ENCODE measurements at places on chromosomes 16 and 17.

DNA sequence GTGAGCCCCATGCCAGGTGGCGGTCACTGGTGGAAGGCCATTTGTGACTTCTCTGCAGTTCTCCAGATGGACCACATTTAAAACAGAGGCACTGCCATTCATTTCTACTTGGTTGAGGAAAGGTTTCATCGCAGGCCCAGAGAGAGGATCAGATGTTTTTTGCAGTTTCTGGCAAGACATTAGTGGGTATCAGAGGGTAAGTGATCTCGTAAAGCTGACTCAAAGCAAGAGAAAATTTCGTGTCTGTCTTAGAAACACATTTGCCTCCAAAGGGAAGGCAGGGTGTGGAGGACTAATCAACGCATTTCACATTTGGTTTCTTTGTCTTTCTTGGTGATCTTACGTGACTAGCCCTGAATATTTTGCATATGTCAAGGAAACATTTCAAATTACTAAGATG, 81.8 kb downstream of the PRKCB start:
- no peak for DNase-seq

DNA sequence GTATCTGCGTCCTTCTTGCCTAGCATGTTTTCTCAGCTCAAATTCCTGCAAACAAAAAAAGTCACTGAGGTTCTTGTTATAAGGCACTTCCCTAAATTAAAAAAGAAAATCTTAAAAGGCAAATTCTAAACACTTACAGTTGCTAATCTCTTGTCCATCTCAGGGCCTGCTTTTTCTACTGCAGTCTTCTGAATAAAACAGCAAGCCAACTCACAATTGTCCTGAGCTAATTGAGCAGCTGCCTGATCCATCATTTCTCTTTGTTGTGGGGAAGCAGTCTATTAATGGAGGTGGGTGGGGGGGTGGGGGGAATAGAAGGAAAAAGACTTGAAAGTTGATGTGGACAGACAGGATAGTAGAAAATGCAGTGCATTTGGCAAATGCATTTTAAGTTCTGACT, 27.0 kb downstream of the SETD6 start:
- DNase-seq = no peak

DNA sequence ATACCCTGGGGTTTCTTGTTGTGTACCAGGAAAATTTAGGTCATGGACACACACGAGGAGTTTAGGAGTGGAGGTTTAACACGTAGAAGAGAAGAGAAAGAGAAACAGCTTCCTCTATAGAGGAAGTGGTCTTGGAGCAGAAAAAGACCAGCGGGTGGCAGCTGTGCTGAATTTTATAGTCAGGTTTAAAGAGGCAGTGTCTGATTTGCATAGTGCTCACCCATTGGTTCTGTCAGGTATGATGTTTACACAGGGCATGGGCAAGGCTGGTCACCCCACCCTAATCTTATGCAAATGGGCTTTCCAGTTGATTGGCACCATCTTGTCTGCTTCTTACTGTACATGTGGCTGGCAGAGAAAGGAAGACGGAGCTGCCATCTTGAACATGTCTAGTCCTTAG, 309.0 kb downstream of the CDH13 start:
- DNase-seq = no peak

DNA sequence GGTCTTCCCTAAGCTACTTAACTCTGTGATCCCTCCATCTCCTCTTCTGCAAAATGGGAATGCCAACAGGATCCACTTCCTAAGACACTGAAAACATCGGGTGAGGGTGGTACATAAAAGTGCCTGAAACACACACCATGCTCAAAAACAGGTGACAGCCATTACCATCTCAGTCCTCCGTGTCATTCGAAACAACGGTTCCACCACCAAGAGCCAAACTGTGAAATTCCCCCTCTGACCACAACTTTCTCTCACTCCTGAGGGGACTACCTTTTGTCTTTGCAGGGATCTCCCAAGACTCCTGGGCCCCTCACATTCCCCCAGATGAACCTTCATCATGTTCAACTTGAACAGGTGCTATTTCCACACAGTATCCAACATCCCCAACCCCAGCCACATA, 37.0 kb downstream of the NUBP1 start:
- DNase-seq = no peak

DNA sequence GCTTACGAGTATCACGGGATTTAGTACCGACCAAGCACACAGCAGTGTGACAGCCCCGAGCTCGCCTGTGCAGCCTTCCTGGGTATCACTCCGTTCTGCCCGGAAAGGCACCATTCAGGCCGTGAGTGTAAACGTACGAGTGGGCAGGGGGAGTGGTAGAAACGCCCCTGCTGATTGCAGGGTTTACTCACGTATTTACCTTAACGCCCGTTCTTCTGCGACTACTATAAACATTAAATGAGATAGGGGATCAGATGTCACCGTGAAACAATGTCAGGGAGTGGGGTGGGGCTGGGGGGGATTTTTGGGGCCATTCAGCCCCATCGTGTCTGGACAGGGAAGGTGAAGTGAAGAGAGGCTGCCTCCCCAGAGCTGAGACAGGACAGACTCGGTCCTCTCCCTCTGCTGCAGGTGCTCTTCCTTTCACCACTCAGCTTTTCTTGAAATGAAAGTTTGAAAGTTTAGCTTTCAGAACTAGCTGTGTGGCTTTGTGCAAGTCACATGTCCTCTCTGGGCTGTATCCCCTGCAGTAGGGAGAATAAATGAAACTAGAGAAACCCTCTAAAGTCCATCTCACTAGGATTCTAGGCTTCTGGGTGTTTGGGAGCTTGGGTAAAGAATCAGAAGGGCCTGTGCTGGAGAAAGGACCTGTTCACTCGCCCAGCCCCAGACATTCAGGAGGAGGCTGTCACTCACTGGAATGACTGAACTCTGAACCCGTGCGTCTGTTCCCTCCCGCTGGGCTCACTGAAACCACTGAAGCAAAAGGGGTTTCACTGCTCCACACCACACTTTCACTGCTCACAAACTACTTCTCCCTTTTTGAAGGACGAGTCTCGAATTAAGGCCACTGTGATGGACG, 66.7 kb downstream of the RPA1 start:
- no peak for DNase-seq

DNA sequence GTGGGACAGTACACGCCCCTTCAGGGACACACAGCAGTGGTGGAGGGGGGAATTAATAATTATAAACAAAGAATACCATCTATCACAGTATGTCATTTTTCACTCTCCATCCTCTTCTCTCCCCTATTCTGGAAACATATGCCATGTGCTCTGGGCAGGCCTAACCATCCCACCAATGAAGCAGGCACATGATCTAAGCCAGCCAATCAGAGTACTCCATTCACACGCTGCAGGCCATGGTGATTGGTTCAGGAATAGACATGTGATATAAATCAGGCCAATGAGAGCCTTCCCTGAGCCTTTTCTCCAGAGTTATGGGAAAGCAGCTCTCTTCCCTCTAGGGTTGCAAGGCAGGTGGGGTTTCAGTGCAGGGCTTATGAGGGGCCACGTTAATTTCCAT, 36.5 kb downstream of the GSG1L start:
- no peak for DNase-seq

- no peak for DNase-seq
These were observed 36.6 kb downstream of the UBE2G1 start for GRCh38 chr17:4329838-4330237.

DNA sequence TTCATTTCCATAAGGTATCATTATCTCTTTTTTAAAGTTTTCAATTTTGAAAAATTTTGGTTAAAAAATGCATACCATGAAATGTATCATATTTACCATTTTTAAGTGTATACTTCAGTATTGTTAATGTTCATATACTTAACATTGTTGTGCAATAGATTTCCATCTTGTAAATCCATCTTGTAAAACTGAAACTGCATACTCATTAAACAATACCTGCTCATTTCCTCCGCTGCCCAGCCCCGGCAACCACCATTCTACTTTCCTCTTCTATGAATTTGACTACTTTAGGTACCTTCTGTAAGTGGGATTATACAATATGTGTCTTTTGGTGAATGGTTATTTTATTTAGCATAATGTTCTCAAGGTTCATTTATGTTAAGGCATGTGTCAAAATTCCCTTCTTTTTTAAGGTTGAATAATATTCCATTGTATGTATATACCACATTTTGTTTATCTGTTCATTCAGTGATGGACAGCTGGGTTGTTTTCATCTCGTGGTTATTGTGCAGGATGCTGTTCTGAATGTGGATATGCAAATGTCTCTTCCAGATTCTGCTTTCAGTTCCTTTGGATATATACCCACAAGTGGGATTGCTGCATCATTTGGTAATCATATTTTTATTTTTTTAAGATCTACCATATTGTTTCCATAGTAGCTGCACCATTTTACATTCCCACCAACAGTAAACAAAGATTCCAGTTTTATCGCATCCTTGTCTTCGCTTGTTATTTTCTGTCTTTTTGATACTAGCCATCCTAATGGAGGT, 6.7 kb downstream of the CCL2 start:
- DNase-seq = no peak

DNA sequence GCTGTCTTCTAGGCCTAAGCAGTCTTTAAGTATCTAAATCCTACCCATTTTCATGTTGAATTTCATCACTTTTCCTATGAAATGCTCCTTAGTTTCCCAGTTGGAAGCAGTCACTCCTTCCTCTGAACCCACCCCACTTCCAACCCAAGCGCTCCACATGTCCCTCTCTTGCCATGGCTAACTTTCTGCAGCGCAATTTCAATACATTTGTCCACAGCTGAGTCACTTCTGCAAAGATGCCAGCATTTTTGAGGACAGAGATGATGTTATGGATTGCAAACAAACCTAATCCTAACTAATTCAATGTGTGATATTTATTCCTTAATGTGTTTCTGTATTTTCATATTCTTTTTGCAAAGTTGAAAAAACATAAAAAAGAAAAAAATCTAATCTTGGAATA, 71.7 kb downstream of the HLF start:
- no peak for DNase-seq

- no peak for DNase-seq
These were observed 79.2 kb downstream of the SLC39A11 start for GRCh38 chr17:73013301-73013700.

GRCh38 chr17:74152591-74153455, 50.7 kb upstream of the RPL38 start:
- DNase-seq = no peak

DNA sequence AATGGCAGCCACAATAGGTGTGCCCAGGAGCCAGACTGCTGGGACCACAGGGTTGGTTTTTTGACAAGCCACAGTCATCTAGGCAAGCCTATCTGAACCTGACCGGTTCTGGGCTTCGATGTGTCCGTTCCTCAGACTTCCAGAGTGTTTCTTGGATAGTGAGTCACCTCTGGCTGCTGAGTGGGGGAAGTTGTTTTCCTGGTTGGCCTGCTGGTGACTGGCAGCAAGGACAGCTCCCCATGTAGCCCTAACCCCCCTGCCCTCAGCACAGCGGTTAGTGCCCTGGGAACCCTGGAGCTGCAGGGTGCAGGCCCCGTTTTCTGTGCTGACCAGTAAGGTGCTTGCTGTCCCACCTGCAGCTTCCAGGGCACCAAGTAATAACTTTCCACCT, 65.5 kb downstream of the PLD6 start:
- no peak for DNase-seq

DNA sequence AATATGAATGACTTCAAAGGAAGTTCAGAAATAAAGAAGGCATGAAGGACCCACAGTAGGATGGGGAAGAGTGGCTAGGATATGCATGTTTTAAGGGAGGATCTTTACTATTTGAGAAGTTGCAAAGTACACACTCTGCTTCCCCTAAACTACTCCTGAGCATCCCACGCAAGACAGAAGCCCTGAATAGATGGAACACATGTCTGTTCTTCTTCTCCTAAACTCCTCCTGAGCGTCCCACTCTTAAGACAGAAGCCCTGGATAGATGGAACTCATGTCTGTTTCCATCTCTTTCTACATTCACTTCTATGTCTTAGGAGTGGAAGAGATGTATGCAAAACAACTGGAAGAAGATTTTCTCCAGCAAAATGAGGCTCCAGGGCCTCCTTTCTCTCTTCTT, 88.4 kb downstream of the VAT1L start:
- DNase-seq = no peak

GRCh38 chr17:69607162-69607834, 192.8 kb downstream of the MAP2K6 start:
- no peak for DNase-seq

DNA sequence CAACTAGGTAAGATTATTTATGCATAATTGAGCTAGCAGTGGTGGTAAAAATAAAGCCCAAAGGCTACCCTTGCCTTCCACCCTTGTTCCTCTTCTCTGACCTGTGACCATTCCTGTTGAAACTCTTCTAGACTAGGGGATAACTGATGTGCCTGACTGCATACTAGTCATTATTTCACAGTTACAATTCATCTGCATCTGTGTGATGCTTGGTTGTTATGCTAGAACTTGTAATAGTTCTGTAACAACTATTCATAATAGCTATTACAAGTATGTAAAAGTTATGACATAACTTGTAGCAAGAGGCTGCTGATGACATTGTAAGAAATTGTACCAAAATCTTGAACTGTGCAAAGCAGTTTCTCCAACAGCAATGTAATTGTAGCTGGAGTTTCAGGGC, 2.4 kb upstream of the VAC14 start:
- no peak for DNase-seq

- no peak for DNase-seq
These were observed 15.4 kb downstream of the CYBC1 start for GRCh38 chr17:82435103-82435502.

- no peak for DNase-seq
These were observed 84.3 kb downstream of the BMERB1 start for GRCh38 chr16:15518381-15519351.

- DNase-seq = no peak
These were observed 33.9 kb downstream of the ANKFY1 start for GRCh38 chr17:4229627-4230541.

DNA sequence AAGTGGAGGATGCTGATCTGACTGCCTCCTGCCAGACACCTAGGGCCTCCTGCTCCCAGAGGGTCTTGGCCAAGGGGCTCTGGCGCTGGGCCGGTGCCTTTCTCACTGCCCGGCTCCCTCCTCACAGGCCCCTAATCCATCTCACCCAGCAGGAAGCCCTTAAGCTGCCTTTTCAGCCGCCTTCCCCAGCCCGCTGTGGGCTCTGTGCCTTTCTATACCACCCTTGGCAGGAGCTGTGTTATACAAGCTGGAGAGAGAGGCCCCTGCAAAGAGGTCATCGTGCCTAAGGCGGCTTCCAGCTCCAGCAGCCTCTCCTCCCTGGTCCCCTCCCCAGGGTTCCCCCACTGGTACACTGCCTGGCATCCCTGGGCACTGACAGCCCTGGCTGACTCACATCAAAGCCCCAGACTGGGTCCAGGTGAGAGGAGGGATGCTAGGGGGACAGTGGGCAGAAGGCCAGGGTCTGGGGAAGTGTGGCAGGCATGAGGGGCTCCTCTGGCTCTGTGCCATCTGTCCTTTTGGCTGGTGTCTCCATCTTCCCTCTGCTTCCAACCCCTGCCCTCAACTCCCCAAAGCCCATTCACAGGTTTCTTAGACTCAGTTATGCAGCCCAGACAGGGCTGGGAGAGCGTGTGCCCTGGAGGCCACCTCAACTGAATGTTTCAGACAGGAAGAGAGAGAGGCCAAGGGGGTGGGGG, 15.3 kb upstream of the FZD2 start:
- no peak for DNase-seq

- no peak for DNase-seq
These were observed 61.4 kb downstream of the ZNF18 start for GRCh38 chr17:11935734-11936406.
